Astrocyte of the hippocampus (primary cell): ENCODE measurements at places on chromosomes 5 and 9.
A peak's percentile ranks its signal among the peaks of the same experiment; 100 is the strongest.

DNA sequence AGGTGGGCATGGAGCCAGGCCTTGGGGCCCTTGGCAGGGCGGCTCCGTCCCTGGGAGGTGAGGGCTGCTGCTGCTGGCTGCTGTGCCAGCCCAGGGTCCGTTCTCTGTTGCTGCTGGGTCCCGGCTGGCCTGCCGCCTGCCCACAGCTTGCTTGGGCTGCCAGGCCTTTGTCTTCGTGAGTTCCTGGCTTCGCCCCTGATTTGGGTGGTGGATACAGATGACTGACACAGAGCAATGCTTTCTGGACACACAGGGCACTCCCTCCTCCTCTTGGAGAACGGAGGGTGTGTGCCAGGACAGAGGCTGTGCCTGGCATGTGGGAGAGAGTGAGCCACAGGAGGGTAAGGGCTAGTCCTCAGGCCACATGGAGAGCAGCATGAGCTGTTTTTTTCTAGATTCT lies 166.1 kb downstream of the MACROH2A1 start:
- peak; percentile 78 for DNase-seq

DNA sequence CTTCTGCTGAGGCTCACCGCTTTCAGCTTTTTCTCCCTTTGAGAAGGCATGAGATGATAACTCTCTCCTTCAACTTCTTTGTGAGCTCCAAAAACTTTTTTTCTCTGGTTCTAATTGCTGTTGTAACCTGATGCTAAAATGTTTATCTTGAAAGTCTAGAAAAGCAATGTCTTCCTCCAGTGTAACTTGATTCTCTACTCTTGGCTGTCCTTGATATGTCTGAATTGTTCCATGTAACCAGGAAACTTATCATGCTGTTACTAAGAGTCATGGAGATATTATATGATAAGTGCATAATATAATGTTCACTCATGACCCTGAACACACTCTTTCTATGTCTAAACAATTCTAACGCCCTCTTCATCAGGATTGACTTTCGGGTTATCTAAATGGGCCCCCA lies 128.0 kb upstream of the ABCA1 start:
- no peak for DNase-seq

DNA sequence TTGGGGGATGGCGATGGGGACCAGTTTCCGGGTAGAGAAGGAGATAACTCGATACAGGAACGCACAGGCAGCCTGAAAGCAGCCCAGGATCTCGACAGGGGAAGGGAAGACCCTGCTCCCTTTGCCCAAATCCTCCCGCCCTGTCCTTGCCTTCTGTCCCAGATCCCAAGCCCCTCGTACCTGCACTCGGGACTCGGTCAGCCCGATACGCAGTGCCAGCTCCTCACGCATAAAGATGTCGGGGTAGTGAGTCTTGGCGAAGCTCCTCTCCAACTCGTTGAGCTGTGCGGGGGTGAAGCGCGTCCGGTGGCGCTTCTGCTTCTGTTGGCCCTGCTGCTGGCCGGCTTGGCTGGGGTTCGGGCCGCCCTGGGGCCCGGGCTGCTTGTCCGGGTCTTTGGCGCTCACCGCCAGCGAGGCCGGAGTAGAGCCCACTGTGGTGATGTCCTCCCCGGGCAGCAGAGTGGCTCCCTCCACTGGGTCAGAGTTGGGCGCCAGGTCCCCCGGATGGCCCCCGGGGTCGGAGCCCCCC lies 1.8 kb downstream of the OTP start:
- DNase-seq = no peak

- DNase-seq = no peak
These were observed 116.0 kb downstream of the CRB2 start for GRCh38 chr9:123471843-123472570.

DNA sequence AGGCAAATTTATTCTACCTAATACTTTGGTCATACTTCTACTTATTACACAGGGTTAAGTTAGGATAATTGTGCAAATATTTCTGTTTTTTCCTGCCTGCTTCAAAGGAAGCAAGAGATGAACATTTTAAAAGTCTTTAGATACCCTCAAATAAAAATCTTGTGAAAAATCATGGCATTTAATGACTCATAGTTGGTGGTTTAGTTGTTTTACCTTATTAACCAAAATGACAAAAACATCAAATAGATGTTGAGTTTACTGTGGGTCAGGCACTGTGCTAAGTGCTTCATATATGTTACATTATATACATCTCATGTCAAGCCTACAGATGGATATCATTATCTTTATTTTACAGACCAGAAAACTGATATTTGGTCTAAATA lies 54.4 kb downstream of the ZNF474 start:
- no peak for DNase-seq

DNA sequence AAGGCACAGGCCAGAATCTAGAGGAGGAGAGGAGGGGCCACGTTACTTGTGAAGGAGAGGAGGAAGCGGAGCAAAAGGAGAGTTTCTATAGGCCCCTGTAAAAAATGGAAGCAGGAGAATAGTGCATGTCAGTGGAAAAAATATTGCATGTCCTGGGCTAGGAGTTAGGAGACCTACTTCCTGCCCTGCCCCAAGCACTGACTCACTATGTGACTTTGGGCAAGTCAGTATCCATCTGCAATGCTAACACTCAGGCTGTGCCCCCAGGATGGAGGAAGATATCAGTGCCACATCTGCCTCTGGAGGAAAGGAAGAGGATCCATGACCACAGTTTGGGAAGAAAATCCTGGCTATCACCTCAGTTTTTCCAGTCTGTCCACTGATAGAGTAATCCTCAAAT lies 7.0 kb downstream of the PIGO start:
- no peak for DNase-seq

GRCh38 chr5:139023286-139023685 lies 148.2 kb upstream of the LRRTM2 start:
- no peak for DNase-seq

DNA sequence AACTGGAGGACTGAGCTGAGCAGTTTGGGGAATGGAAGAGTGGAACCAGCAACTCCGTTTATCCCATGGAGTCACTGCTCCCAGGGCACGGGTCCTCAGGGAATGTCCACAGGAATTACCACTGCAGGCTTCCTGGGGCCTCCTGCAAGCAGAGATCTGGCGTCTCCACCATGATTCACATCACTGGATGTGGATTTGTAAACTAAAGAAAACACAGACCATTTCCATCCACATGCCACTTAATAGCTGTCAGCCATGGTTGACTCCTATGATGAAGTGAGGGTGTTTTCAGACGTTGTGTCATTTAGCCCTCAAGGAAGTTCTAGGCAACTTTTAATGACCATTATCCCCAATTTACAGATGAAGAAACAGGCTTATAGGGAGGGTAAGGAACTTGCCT lies 30.2 kb downstream of the SNCAIP start:
- no peak for DNase-seq

GRCh38 chr9:5509573-5509972 lies 758 bp upstream of the PDCD1LG2 start:
- peak; percentile 88 for DNase-seq

DNA sequence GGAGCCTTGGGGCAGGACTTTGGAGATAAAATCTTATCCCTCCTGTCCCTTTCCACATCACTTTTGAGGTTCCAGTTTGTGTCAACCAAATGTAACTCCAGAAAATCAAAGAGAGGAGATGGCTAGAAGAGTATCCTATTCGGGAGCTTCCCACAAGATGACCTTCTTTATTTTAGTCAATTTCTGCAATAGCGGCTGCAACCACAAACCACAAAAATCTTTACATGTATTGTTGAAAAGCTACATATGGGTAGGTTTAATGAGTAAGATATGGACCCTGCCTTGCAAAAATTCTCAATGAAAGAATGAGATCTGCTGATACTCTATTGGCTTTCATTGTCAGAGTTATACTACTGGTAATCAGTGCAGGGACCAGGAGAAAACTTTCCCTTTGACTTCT lies 92.2 kb upstream of the MAMDC2 start:
- DNase-seq = no peak
